ENCODE measurements at places on chromosomes 7 and 10.

DNA sequence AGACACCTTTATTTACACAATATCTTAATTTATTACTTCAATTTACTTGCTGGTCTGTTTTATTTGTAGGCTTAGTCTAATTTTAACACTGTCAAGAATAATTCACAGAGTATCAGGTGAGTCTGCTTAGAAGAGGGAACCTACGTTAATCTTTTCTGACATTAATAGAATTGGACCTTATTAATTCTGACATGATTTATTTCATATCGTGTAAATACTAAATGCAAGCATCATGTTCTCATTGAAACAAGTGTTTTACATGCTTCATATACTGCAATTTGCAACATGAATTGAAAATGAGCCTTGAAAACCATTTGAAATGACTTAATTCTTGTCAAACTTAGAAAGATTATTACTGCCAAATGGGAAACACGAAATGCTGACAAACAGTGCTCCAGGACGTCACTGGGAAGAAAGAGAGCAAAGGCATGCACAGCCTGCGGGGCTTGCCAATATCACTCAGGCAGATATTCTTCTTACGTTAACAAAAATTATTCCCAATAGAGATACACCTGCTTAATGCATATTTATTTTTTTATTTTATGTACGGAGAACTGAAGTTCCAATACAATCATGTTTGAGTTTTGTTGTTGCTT is 282.0 kb upstream of the AKR1E2 start:
- no peak for DNase-seq

DNA sequence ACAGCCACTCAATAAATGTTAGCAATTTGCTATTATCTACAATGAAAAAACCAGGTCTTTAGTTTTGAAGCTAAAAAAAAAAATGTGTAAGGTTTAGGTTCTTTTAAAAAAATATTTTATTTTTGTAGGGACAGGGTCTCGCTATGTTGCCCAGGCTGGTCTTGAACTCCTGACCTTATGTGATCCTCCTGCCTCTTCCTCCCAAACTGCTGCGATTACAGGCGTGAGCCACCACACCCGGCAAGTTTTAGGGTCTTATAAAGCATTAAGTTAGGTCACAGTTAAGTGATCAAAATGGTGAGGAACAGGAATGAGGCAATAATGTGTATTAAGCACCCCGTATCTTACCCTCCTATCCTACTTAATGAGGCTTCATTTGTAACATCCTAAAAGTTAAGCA is 774 bp downstream of the SEM1 start:
- DNase-seq = no peak

DNA sequence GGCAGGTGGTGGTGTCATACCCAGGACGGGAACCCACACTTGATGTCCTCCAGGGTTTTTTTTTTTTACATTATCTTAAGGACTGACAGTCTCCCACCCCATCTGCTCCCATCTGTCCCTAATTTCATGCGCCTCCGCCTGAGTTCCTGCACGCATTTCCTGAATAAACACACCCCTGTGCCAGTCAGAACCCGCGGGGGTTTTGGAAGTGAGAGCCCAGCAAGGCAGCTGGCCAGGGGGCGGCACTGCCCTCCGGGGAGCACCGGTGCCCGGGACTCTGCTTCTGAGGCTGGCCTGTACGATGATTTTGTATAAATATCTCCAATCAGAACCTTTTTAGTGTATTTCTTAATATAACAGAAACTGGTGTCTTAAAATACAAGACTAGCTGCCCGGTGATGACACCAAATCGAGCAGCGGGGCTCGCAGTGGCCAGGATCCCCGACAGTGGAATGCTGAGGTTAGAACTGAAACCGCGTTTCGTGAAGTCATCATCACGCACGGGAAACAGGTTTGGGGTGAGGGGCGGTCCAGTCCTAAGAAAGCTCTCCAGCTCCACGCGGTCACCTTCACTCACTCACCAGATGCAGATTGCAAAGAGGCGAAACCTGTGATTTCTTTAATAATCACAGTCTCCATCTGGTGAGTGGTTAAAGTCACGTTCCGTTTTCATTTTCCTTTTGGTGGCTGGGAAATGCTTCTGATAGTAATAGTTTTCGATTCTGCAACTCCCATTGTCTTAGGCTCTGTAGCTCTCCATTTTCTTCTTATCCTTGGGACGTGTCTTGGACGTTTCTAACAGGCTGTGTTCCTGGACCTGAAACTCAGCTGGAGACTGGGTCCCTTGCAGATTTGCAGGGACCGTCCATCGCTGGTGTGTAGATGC is 19.7 kb downstream of the BNIP3 start:
- DNase-seq = no peak

- no peak for DNase-seq
These were observed 137.3 kb downstream of the AUTS2 start for GRCh38 chr7:69735582-69735981.

GRCh38 chr7:51455948-51456347 is 139.3 kb upstream of the COBL start:
- no peak for DNase-seq

GRCh38 chr7:128988372-128988771 is 50.6 kb downstream of the IRF5 start:
- DNase-seq = no peak

- no peak for DNase-seq
These were observed 63.8 kb upstream of the FAM204A start for GRCh38 chr10:118405928-118406327.

GRCh38 chr7:128036226-128036940 is 5.1 kb upstream of the LRRC4 start:
- no peak for DNase-seq

DNA sequence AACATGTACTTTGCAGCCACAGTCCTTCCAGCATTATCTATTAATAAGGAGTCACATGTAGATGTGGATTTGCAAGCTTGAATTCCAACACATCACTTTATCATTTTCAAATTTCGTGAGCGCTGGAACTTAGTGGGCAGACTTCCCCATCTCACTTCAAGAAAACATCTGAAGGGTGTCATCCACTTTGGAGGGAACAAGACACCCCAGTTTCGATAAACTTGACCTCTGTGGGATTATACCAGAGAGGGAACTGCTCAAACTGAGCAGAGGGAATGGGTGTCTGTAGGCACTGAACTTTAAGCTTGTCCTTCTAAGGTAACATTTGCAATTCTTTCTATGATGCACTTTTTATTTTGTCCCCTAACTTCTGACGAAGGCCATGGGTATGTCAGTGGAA is 27.5 kb downstream of the ADRB1 start:
- DNase-seq = no peak

GRCh38 chr7:133985300-133985699 is 141.8 kb upstream of the LRGUK start:
- no peak for DNase-seq

DNA sequence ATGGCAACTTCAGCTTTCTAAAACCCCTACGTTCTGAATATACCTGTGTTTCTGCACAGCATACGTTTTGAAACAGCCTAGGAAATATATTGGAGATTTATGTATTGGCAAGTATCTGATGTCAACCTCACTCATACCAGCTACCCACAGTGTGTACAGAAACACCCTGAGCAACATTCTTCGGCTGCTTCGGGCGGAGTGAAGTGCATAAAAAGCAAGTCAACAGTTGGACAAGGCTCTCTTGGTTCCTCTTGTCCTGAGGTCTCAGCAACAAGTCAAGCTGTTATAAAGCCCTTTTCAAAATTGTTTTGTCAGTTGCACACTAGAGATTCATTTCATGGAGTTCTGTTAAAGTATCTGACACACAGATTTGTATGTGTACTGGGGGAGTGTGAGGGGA is 40.0 kb upstream of the PAPSS2 start:
- DNase-seq = no peak

DNA sequence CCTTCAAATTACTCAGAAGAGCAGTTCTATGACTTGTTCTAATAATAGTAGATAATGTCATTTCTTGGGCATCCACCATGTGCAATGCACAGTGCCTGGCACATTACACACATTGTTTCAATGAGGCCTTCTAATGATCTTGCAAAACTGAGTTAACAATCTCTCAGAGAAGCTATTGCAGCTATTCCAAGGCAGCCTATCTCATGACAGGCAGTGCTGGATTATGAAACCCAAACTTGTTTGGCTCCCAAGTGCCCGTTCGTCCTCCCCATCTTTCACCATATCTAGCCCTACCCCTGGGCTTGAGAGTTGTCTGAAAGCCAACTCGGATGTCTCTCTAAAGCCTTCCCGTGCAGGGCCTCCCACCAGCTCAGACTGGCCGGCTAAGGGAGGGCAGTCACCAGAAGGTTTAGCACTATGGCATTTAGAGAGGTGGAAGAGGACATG is 405.1 kb downstream of the PLXNA4 start:
- DNase-seq = no peak

- no peak for DNase-seq
These were observed 178.0 kb downstream of the MDFIC start for GRCh38 chr7:115099906-115100305.

DNA sequence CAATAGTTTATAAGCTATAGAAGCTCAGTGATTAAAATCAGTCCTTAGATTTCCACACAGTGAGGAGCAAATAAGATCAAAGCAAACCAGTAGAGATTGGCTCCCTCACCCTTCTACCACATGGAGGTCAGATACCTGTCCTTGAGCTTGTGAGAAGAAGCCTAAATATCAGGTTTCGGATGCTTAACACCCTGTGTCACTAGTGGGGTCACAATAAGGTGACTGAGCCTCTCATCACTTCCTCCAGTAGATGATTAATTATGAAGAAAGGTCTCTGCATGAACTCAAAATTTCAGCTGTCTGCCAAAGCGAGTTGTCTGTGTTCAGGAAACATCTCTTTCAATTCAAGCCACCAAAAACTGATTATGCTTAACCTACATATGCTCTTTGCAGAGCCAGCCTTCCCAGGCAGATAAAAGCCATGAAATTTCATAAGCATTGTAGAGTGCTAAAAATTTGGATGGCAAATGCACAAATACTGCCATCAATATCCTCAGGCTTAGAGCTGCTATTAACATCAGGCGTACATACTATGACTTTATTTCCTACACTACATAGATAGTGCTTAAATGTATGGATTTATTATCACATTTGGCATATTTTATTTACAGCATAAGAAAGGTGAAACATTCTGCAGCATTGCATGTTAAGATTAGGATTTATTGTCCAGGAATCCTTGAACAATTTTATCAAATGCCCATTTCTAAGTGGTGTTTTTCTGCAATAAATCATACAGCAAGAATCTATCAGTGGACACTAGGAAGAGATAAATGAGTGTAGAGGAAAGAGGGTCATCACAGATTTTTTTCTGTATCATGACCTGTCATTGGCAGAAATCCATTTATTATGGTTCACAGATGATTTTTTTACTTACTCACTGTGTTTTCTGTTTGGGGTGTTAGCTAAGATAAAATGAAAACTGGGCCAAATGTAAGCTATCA is 285.1 kb upstream of the SP8 start:
- DNase-seq = no peak

DNA sequence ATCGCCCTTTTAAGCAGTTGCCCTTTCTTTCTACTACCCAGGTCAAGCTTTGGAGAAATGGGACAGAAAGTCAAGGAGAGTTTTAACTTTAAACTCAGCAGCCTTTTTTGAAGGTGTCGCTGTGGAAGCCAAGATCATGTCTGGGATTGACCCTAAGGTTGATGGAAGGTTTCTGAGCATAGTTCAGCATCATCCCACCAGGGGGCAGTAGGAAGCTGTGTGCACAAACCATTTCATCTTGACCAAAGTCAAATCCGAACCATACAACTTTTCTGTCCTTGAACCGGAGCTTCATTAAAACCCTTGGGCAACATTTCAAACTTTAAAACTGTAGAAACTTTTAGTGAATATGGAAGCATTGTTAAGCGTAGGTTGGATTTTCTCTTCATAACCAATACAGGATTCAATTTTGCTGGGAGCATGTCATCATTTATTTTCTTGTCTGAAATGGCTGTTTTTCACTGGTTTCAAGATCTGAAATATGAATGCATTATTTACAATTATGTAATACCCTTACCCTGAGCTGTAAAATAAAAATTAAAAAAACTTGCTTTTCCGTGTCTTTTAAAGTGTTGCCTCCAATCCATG is 214.4 kb upstream of the KIAA1217 start:
- no peak for DNase-seq

DNA sequence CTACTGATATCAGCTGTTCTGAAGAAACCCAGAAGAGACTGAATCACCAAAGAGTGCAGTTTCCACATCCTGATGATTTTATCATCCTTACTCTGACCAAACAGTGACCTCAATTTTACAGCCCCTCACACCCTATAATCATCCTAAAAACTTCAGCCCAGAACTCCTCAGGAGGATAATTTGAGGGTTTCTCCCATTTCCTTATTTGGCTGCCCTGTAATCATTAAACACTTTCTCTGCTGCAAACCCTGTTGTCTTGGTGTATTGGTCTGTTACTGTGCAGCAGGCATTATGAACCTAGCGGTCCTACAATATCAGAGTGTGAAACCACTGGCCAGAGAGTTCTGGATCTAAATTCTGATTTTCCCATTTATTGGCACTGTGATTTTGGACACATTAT is 141.7 kb downstream of the PCLO start:
- no peak for DNase-seq

GRCh38 chr10:34407324-34407805 is 407.7 kb downstream of the PARD3 start:
- DNase-seq = no peak

DNA sequence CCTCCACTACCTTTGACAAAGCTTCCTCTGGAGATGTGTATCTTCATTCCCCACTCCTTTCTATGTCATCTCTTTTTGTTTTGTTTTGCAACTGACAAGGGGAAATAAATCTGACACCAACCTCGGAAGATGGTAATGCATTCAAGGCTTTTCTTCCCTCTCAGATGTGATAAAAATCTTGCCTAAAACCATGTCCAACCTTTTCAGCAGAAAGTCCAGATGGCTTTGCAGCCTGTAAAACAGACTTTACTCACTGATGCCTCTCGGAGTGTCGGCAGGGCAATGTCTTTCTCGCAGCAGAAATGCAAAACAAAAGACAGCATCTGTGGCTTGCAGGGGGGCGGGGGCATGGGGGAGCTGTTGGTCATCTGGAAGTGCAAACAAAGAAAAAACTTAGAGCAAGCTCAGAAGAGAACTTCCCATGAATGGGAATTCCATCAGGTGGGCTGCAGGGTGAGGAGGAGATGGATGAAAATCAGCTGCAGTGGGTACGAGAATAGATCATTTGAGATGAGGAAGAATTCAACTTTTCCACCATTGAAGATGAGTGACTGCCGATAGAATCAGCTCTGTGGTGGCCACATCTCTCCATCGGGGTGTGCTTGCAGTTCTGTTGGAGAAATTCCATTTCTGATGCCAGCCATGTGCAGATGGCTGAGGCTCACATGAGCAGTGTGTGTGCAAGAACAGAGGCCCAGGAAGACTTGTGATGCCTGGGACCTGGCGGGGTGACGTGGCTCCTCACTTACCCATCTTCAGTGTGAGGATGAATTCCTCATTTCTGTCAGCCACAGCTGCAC is 237.7 kb downstream of the WDR37 start:
- no peak for DNase-seq

DNA sequence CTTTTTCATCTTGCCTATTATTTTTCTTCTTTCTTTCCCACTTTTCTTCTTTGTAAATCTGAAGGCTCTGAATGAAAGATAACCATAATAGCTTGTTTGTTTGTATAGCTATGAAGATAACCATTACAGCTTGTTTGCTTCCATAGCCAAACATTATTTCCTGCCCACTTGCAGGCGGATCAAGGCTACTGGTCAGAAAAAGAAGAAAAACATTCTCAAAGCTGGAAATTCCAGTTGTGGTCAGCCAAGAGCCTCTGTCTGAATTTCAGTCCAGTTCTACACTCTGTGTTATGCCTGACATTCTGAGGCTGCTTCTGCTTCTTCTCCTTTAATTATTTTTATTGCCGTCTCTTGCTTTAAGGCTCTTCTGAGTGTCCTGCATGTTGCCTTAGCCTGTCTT is 48.9 kb downstream of the TMEM178B start:
- DNase-seq = no peak

- no peak for DNase-seq
These were observed 163.2 kb upstream of the GPR26 start for GRCh38 chr10:123502983-123503382.
